ENCODE measurements at places on chromosomes 12 and 14.

- DNase-seq = no peak
Measured at GRCh38 chr14:23259426-23259825, 21.7 kb downstream of the RNF212B start.

- DNase-seq = no peak
Measured at GRCh38 chr14:88541324-88541723, 13.5 kb downstream of the PTPN21 start.

GRCh38 chr12:58487678-58488161 is 432.6 kb downstream of the LRIG3 start:
- no peak for DNase-seq

GRCh38 chr14:76726551-76726970 is 34.7 kb upstream of the VASH1 start:
- DNase-seq = no peak

GRCh38 chr12:8037046-8037663 is 4.6 kb downstream of the FOXJ2 start:
- peak; percentile 25 for DNase-seq

GRCh38 chr12:49980501-49981349 is 8.0 kb downstream of the AQP6 start:
- no peak for DNase-seq

DNA sequence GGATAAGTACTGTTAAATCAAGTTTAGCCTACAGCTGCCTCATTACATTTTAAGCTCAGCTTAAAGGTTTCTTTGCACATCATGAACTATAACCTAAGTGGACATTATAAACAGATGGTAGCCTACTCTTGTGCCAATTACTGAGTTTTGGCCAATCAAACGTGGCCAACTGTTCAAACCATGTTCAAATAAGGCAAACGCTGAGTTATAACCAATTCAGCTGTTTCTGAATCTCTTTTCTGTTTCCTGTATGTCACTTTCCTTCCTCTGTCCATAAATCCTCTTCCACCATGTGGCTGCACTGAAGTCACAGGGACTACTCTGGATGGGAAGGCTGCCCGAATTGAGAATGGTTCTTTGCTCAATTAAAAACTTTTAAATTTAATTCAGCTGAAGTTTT is 98.4 kb downstream of the BCAT1 start:
- no peak for DNase-seq

DNA sequence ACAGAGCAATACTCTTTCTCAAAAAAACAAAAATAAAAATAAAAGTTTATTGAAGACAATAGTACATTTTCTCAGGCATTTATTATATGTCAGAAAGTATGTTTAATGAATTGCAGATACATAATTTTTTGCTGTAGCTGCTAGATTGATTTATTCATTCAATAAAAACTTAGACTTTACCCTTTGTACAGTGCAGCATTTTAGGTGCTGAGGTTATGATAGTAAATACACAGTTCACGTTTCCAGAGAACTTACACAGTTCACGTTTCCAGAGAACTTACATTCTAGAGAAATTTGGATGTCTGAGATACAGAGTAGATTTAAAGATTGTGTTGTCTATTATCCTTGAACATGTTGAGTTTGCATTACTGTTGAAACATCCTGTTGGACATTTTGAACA is 25.3 kb downstream of the TMTC3 start:
- no peak for DNase-seq

DNA sequence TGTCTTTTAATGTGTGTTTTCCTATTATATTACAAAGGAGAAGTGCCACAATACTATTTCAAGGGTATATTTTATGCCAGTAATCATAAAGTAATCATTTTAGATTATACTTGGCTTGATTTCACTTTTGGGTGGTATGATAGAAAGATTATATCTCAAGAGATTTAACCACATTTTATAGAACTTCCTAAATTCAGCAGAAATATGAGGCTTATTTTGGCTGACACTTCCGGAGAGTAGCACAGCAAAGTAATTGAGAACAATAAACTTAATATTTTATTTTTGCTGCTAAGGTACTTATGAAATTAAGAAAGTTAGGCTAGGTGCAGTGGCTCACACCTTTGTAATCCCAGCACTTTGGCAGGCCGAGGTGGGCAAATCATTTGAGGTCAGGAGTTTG is 319.1 kb downstream of the NPAS3 start:
- DNase-seq = no peak

DNA sequence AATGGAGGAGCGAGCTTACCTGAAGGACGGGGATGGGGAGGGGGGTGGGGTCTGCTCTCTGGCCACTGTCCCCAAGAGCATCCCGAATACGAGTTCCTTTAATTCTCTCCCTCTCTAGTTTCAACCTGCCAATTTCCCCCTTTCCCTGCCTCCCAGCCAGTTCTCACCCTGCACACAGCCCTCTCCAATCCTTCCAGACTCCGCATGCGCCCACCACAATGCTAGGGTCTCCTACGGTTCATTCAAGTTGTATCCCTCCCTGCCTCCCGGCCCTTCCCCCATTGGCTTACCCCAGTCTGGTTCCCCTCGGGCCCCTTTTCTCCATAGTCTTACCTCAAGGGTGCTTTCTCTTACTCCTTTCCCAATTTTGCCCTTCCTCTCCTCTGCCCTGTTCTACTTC is 708 bp upstream of the IGFBP6 start:
- DNase-seq = no peak

- DNase-seq = no peak
Measured at GRCh38 chr12:30631740-30632139, 63.9 kb downstream of the IPO8 start.

- no peak for DNase-seq
Measured at GRCh38 chr14:54593860-54594259, 26.9 kb downstream of the SAMD4A start.

GRCh38 chr14:24673534-24674203 is 39.7 kb upstream of the GZMB start:
- peak; percentile 74 for DNase-seq

DNA sequence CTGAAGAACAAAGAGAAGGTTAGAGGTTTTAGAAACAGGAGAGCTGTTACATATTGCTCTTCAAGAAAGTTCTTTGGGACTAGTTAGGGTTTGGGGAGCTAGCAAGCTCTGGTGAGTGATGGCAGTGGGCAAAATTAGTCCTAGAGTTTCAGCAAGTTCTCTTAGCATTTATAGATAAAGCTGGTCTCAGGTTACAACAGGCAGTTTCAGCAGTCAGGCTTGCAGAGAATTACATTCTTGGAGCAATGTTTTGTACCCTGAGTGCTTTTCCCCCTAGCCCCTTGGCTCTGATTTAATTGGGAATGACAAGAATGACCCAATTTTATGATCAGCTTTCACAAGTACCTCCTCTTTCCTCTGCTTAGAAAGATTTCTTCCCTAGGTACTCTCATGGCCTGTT is 21.4 kb upstream of the EID3 start:
- no peak for DNase-seq

DNA sequence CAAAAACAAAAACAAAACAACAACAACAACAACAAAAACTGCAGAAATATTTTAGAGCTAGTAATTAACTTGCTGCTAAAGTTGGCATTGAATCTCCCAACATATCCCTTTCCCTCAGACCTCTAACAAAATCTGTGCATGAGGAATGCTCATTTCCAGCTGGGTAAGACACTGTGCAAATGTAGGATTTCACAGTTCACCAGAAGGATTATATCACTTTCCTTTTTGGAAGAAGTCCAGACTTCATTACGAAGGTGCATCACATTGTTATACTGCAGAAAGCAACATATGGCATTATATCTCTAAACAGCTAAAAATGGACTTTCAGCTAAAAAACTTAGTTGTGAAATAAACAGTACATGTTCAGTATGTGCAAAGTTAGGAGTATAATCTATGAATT is 341.8 kb downstream of the FSCB start:
- no peak for DNase-seq

- DNase-seq = no peak
Measured at GRCh38 chr12:131245564-131246355, 292.1 kb downstream of the ADGRD1 start.
